H7 (cell line): ENCODE measurements at places on chromosomes 4 and X. TPM values are rescaled to one million over a fixed set of nuclear protein-coding genes. Genes with fewer than 3 reads are reported as not detected.
A peak's percentile ranks its signal among the peaks of the same experiment; 100 is the strongest.

PCDH7 gene
- total RNA-seq: 3.7 and 8.2 TPM in 2 replicates

SORCS2 gene
- 2.0 and 4.9 TPM in 2 replicates for total RNA-seq

GABRQ gene
- 3.5 and 3.8 TPM in 2 replicates for total RNA-seq

CFI gene
- not detected in 2 replicates for total RNA-seq

ZXDB gene
- 10.4 and 11.0 TPM in 2 replicates for total RNA-seq

TAF7L gene
- 0.11 TPM in 1 of 2 replicates, not detected in the other for total RNA-seq

GK gene
- 6.8 and 9.1 TPM in 2 replicates for total RNA-seq

XAGE1B gene
- total RNA-seq: not detected in 2 replicates

MEPE gene
- not detected in 2 replicates for total RNA-seq

INPP4B gene
- total RNA-seq: 1.8 and 2.2 TPM in 2 replicates

SULT1B1 gene
- not detected in 2 replicates for total RNA-seq

SLC25A43 gene
- 5.3 and 7.5 TPM in 2 replicates for total RNA-seq

PNCK gene
- 1.7 and 5.5 TPM in 2 replicates for total RNA-seq

UNC5C gene
- 0.41 and 0.45 TPM in 2 replicates for total RNA-seq

PTTG2 gene
- total RNA-seq: not detected in 2 replicates

DCAF8L1 gene
- not detected in 2 replicates for total RNA-seq

GPR50 gene
- 0.55 and 1.5 TPM in 2 replicates for total RNA-seq

GRCh38 chr4:82371497-82371896 is 2.3 kb downstream of the HNRNPD start:
- peak; percentile 38 for DNase-seq

- no peak for DNase-seq
Measured at GRCh38 chr4:150884625-150885024, 130.5 kb downstream of the LRBA start.

GRCh38 chr4:152115118-152115517 is 354.3 kb upstream of the GATB start:
- no peak for DNase-seq

GRCh38 chr4:24105327-24106038 is 215.6 kb upstream of the PPARGC1A start:
- no peak for DNase-seq

DNA sequence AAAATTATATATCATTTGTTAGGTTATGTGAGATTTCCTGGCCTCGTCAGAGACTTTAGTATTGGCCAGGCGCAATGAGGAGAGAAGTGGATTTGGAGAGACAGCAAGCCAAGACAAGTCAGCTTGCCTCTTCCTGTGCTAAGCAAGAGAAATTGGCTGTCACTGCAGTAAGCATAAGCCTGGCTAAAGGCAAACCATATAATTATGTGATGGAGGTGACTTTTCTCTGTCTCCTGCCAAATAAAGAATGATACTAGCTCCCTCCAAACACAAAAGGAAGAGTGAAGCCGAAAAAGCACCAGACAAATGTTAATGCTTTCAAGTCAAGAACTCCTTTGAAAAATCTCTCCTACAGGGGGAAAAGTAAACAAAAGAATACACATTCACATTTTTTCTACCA is 2246.0 kb downstream of the ARAP2 start:
- DNase-seq: no peak

GRCh38 chrX:16869393-16870094 is 618 bp downstream of the RBBP7 start:
- peak; percentile 88 for DNase-seq

DNA sequence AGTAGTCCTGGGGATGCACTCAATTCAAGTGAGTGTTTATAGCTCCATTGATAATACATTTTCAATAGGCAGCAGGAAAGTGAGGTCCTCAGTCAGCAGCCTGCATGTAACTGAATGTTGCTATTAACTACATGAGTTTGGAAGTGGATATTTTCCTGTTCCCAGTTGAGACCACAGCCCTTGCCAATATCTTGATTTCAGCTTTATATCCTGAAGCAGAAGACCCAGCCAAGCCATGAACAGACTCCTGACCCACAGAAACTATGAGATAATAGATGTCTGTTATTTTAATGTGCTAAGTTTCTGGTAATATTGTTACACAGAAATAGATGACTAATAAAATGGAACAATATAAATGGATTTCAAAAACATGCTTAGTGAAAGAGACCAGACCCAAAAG is 63.7 kb downstream of the VSIG4 start:
- DNase-seq: no peak

DNA sequence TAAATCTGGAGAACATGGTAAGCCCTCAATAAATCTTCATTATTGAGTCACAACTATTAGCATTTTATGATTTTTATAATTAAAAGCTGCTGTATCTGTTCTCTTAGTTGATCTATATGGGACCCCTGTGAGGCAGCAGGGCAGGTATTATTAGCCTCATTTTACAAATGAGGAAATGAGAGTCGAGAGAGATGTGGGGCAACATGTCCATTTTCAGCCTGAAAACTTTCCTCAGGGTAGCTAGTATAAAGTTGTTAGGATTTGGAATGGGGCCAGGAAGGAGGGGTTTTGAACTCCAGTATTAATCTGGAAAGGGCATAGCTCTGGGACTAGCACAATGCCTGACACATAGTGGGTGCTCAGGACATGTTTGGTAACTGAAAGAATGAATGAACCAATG is 191.7 kb upstream of the GPC4 start:
- no peak for DNase-seq

- no peak for DNase-seq
Measured at GRCh38 chr4:185734214-185734613, 77.8 kb downstream of the SORBS2 start.

DNA sequence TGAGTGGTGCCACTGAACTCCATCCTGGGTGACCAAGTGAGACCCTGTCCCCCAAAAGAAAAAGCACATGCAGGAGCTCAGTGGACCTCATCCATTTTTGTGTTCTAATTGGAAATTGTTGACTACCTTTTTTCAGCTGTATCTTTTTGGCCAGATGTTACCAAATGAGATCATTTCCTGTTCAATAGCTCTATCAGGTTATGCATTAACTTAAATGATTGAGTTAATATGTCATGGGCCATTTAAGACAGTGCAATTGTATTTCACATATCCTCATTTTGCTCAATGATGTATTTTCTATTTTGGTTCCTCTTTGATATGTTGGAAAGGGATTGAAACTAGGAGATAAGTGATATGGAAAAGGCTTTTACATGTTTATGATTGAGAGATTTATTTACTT is 26.2 kb upstream of the RHOH start:
- no peak for DNase-seq

GRCh38 chr4:55386073-55386472 is 9.7 kb upstream of the TMEM165 start:
- DNase-seq: peak; percentile 43

GRCh38 chrX:150759568-150760416 is 66.6 kb downstream of the MTMR1 start:
- DNase-seq: peak; percentile 50

- DNase-seq: peak; percentile 38
Measured at GRCh38 chr4:15690020-15690809, 8.6 kb downstream of the FAM200B start.

GRCh38 chr4:6207602-6208001 is 7.3 kb upstream of the JAKMIP1 start:
- DNase-seq: no peak

- DNase-seq: no peak
Measured at GRCh38 chr4:159269956-159270355, 167.1 kb downstream of the RAPGEF2 start.

DNA sequence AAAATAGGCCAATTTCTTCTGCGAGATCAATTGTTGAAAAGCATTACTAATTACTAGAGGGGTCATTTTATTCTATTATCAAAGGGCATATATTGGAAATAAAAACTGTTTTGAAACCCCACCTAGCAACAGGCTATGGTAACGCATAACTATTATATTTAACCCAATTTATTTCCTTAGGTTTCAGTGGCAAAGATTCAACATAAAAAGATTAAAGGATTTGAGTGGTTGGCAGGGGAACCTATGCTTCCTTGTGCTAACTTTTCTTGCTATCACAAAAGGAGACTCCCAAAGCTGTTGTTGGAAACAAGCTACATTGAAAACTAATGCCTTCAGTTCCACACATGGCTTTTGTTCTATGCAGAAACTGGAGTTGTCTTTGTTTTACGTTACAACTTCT is 166.9 kb upstream of the KLF3 start:
- DNase-seq: no peak

GRCh38 chr4:151792995-151793394 is 32.2 kb upstream of the GATB start:
- no peak for DNase-seq

GRCh38 chr4:76277667-76278066 is 26.1 kb downstream of the FAM47E start:
- no peak for DNase-seq

DNA sequence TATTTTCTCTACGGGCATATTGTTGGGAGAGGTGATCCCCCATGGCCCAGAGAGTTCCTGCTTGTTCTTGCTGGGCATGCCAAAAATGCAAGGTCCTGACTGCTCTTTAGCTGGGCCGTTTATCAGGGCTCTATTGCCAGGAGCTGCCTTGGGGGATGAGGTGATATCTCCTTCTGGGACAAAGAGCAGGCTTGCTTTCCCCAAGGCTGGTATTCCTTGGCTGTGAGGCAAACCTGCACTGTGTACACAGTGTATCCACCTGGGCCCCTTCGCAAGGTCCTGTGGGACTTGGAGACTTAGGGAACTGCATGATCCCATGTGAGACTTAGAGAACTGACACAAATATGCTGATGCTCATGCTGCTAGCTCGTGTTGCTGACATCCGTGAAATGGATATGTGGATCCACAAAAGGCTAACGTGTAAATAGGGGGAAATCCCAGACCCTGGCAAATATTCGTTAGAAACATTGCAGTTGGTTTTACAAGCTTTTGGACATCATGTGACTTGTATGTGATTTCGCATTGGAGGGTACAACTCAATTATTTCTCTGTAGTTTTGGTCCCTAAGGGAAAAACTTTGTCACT is 24.4 kb upstream of the ZFX start:
- peak; percentile 39 for DNase-seq

DNA sequence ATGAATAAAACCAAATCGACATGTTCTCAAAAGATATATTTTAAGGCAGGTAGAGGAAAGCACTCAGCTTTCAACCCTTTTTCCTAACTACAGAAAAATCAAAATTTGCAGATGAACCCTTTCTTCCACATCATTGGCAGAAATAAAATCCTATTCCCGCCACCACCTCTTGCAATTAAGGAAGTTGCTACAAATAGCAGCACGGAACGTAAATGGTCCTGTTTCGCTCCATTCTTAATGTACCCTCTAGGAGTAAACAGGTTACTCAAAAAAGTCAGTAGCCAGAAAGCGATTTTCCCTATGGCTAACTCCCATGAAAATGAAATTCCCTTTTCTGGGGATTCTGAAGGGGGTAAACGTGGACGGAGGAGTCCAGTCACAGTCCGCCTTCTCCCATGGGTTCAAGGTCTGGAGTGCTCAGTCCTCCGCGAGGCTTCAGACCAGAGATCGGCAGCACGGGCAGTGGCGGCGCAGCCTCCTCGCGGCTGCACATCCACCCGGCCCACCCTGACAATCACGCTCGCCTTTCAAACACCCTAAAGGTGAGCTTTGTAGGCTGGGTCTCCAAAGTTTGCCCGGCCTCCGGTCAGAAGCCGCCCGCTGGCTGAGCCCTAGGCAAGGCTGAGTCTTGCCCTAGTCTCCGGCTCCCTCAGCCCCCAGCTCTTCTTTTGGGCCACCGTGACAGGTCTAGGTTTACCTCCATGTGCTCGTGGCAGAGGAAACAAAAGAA is 1.8 kb downstream of the ATP11C start:
- DNase-seq: peak; percentile 60

GRCh38 chrX:91331476-91331875 is 103.2 kb upstream of the PABPC5 start:
- DNase-seq: no peak

DNA sequence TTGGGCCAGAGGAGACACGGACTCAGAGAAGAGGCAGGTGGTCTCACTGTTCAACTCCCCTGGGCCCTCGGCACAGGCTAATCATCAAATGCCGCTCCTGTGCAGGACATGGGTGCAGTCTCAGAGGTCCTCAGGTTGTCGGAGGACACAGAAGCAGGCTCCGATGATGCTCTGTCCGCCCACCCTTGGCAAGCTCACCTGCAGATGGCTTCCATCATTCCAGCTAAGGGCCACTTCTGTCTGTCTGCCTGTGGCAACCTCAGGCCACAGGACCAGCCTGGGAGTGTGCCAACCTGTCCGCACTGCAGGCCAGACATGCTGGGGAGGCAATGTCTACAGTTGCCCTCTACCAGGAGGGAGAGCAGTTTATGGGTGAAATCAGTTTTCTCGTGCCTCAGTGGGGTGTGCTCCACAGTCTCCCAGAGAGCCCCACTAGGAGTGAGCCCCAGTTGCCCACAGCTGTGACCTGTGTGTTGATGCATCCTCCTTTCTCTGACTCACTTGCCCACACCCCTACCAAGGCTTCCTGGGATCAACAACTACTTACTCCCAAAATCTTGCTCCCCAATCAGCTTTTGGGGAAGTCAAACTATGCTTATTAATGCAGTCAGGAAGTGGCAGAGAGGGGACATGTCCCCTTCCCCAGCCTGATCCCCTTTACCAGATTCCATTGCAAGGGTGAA is 55.9 kb downstream of the HTRA3 start:
- no peak for DNase-seq

- peak; percentile 78 for DNase-seq
Measured at GRCh38 chrX:68647156-68647957, at the start of gene STARD8. TSS of gene STARD8 (plus strand) at chrX:68647666. CDS start at chrX:68647883, 217 bp downstream.

DNA sequence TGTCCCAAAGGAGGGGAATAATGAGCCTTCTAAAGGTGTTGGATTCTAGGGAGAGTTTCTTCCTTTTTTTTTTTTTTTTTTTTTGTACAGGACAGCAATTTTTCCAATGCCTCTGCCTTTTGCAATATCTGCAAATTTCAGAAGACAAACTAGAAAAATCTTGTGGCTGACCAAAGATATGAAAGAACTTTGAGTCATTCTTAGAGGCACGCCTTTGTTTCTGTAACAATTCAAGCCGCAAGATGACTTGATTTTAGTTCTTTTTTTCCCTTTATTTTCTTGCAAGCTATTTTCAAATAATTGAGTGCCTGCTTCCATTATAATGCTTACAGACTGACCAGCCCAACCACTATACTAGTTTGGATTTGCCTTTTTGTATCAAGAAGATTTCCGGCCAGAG is 47.6 kb upstream of the UXT start:
- no peak for DNase-seq

DNA sequence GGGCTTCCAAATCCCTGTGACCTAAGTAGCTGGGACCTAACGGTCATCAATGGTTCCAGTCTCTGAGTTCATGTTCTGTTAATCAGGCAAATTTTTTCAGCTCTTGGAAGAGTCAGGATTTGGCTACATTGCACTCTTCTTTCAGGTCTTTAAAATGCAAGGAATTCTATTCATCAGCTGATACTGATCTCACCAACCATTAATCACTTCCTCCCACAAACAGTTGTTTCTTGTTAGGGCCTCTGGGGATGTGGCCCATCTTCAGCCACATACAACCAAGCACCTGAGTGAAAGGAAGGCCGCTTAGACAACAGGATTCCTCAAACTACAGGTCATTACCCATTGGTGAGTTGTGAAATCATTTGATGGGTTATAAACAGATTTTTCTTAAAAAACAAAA is 71.7 kb downstream of the FANCB start:
- no peak for DNase-seq

DNA sequence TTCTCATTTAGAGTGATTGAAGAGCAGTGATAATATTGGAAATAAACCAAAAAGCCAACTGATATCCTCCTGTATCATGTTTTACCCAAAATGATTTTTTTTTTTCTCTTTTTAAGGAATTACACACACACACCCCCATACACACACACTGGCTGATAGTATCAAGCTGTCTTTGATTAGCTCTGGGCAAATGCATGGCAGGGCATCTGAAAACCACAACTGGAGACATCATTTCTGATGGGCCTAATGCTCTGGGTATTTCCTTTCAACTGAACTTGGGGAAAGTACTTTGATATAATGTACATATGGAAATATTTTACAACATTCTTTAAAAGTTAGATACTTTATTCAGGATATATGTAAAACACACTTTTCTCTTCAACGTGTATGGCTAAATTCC is 14.2 kb upstream of the OSTC start:
- DNase-seq: no peak

GRCh38 chr4:29571322-29571721 is 1148.8 kb upstream of the PCDH7 start:
- DNase-seq: no peak
